ENCODE measurements at places on chromosomes 1 and 21.

DNA sequence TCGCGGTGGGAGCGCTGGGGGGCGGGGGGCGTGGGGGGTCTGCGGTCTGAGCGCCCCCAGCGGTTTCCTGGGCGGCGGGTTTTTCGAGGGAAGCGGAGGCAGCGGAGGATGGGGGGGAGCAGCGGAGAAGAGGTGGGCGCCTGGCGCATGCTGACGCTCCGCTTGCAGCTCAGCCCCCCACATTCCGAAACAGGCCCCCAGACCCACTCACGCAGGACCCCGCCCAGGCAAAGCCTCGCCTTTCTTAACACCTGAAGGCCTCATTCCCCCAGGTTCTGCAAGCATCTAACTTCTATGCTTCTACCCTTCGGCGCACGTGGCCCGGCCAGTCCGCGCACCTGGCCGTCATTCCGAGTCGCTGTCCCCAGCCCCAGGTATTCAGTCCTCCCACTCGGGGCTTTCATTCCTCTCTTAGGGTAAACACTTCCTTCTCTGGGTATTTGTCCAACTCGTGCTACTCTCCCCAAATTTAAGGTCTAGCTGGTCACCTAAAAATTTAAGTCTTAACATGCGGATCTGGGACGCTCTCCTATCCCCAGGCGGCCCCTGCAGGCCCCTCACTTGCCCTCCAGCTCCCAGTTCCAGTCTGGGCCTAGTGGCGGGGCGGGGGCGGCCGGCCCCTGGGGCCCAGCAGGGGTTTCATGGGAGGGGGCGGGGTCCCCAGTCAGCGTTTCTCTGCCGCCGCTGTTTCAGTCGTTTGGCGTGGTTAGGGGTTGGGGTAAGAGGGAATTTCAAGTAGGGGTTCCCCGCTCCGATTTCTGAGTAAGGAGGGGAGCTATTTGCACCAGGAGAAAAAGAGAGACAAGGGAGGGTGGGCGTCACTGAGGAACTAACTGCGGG, 2.8 kb upstream of the ZBTB7B start:
- peak; percentile 39 for DNase-seq

DNA sequence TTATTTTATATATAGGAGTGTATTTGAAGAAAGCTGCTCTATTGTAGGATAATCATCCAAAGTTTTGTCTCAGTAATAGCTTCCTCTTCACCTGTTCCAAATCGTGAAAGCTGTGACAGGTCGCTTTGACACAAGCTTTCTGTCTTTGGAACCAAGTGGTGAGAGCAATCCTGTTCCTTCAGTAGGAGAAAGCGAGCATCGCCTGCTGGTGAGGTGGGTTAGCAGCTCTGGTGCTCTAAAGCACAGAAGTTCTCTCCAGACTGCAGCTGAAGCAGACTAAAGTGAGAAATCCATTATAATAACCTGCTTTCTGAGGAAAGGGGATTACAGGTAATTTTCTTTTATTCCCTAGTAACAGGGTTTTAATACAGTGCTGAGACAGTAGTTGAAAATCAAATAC, 803.8 kb downstream of the ADGRL2 start:
- no peak for DNase-seq

DNA sequence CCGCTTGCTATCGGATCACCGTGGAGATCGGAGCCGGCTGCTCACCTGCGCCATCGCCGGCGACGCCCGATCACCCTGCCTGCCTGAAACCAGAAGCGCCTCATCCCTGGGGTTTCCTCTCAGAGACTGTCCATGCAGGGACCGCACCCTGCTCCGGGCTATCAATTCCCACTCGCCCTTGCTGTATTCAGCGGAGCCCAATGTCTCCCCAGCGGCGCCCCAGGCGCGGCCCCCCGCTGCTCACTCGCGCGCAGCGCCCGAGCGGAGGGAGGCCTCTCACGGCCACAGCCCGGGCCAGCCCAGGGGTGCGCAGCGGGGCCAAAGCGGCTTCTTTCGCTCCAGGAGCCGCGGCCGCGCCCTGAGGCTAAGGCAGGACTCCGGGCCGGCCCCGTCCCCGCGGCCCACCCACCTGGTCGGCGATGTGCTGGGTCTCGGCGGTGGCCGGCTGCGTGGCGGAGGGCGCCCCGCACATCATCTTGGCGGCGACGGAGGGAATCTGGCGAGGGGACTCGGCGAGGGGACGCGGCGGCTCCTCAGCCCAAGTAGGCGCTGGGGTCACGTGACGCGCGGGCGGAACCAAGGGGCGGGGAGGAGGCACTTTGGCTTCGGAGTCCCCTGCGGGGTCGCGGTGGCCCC, at the start of gene CSTB:
CSTB (minus strand) TSS at position 514 of the 636 bp plus-strand sequence; CDS start at position 475, 39 bp downstream.
- DNase-seq, result peak; percentile 88

GRCh38 chr21:36723371-36723881, 24.5 kb downstream of the SIM2 start:
- no peak for DNase-seq

GRCh38 chr1:166975361-166976129, at the start of gene ILDR2:
ILDR2 (minus strand) TSS chr1:166975540; CDS start chr1:166975268, 272 bp downstream.
- peak; percentile 51 for DNase-seq

- no peak for DNase-seq
Measured at GRCh38 chr1:19738076-19738475, 61.6 kb downstream of the TMCO4 start.

GRCh38 chr1:248841702-248842395, 3.8 kb downstream of the ZNF672 start:
- no peak for DNase-seq

DNA sequence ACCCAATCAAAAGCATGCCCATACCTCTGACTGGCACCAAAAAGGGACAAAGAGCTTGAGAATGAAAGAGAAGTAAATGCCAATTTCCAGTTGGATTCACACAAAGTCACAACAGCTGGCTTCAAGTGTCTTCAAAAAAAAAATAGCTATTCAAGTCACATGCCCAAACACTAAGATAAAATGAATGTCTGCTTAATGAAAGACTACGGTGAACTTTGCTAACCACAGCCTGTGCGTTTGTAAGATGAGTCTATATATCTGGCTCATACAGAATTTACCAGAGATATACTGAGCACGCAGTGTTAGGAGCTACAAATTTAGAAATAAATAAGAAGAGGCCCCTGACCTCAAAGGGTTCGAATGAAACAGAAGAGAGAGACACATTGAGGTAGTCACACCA, 73.2 kb downstream of the DAB1 start:
- no peak for DNase-seq

- DNase-seq, result no peak
Measured at GRCh38 chr1:31423418-31423947, 10.5 kb downstream of the SERINC2 start.

- no peak for DNase-seq
Measured at GRCh38 chr1:231390071-231390470, 32.0 kb downstream of the EGLN1 start.

- peak; percentile 65 for DNase-seq
Measured at GRCh38 chr1:18583326-18583941, 47.2 kb upstream of the PAX7 start.

- no peak for DNase-seq
Measured at GRCh38 chr1:115534106-115534505, 107.7 kb upstream of the VANGL1 start.

- no peak for DNase-seq
Measured at GRCh38 chr1:32618673-32619221, 31.6 kb downstream of the ZBTB8OS start.

DNA sequence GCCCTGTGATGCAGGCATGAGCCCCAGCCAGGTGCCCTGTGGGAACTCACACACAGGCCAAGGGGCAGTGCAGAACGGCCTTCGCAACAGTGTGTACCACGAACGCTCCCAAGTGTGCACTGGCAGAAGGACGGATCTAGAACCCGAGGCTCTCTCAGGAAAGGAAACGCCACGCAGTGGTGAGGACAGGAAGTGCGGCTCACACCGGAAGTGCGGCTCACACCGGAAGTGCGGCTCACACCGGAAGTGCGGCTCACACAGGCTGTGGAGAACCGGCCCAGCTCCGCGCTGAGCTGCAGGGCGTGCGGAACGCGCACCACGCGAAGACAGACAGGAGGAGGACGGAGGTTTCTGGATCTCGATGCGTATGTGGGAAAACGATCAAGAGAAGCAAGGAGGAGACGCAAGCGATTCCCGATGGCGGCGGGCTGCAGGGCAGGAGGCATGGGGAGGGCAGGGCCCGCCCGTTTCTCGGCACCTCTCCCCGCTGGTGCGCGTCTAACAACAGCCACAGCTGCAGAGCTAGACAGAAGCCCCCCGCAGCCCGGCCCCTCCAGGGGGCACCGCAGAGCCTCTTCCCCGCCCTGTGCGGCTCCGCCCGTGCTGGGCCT, 35.9 kb upstream of the TMEM52 start:
- no peak for DNase-seq

DNA sequence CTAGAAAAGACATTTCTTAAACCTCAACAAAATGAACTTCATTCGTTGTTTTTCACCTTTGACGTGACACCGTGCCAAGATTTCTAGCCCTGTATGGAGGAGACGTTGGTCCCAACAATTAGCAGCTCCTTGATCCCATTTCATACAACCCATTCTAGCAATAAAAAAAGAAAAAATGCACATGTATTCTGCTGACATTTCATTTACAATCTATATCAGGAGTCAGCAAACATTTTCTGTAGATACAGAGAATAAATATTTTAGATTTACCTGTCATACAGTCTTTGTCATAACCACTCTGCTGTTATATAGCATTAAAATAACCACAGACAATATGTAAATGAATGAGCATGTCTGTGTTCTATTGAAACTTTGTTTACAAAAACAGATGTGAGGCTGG, 7.0 kb upstream of the TAF1A start:
- DNase-seq, result no peak

DNA sequence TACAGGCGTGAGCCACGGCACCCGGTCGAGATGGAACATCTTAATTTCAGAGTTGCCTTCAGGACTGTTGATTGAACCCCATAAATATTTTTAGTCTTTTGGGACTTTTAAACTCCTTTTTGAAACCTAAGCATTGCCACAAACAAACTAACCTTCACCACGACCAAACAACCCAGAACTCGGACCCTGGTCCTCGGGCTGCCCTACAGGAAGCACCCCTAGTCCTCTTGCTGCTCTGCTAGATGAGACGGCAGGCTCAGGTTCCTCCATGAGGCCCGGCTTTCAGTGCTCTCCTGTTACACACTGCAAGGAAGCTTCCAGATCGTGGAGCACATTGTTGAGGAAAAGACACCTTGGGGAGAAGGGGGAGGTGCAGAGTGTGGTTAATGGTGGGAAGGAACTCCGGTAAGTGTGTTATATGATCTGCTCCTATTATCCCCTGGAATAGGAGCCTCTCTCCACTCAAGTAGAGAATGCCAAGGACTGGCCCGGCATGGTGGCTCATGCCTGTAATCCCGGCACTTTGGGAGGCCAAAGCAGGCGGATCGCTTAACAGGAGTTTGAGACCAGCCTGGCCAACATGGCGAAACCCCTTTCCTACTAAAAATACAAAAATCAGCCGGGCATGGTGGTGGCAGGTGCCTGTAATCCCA, 5.7 kb downstream of the EPHX1 start:
- DNase-seq, result no peak

- DNase-seq, result no peak
Measured at GRCh38 chr1:224727351-224728289, 111.5 kb downstream of the CNIH3 start.

GRCh38 chr21:35189077-35189863, 140.2 kb upstream of the RUNX1 start:
- no peak for DNase-seq

GRCh38 chr1:87149241-87150041, 179.2 kb upstream of the LMO4 start:
- DNase-seq, result no peak

DNA sequence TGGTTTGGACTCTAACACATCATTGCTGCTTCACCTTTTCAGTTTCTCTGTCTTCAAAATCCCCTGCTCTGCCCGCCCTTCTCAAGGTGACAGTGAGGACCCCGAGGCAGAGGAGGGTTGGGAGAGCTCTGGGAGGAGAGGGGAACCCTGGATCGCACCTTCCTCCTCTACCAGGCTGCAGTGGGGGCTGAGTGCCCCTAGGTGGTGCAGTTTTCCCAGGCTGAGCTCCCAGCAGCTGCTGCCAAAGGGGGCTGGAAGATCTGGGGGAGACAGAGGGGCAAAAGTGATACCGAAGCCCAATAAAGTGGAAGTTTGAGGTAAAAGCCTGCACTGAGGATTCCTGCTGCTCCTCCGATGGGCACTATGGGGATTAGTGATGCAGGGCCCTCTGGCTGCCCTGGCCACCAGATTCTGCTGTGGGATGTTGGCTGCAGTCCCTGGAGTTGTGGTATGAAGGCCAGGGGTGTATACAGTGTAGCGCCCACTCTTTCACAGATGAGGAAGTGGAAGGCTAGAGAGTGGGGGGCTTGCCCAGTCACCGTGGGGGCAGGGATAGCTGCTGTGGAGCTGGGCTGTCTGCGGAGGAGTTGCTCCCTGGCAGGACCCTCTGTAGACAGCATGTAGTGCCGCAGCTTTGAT, 40.7 kb upstream of the SCMH1 start:
- DNase-seq, result peak; percentile 34

- DNase-seq, result peak; percentile 56
Measured at GRCh38 chr1:161973924-161974845, 49.5 kb downstream of the OLFML2B start.

DNA sequence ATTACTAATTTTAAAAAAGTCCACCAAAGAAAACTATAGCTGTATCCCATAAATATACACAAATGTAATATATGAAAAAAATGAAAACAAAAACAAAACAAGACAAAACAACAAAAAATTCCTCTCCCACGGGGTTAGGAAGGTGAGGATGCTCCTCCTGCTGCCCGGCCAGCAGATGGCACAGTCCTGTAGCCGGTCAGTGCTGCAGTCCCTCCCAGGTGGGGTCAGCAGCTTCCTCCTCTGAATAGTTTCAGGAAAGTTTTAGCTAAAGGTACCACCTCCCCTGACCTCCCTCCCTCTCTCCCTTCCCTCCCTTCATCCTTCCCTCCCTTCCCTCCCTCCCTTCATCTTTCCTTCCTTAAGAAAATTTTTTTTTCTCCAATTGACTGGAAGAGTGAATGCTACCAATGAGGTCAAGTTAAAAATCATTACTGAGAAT, 67.8 kb upstream of the BCL10 start:
- no peak for DNase-seq

DNA sequence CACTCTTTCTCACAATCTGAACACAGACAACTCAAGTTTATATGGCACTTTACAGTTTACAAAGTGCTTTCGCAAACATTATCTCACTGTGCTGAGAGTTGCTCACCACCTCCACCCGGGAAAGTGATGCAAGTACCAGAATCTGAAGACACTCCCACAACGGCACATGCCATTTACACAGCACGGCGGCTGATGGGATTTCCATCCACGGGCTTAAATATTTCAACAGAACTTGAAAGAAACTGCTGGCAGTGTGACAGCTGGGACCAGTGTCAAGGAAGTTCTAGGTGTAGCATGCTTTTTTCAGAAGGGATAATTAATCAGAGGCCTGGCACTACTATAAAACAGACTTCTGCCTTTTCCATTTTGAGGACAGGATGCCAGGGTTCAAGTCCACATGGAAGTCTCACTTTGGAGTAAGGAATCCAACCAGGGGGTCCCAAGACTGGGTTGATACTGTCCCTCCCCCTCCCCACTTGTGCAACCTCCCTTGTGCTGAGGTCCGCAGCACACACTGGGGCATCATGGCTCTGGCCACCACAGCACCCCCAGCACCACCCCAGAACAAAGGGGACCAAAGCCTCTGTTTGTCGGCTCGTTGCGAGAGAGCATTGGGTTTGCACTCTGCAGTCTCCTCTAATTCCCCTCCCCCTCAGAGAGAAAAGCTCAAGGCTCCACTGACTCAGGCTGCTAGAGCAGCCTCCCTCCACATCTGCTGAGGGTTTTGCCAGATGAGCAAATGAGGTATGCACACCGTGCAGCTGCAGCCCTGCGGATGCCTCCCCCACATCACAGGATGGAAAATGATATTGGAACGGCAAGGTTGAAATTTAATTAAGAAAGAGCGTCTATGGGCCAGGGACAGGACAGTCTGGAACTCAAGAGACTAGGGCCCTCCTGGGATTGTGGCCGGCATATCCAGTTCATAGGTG, 154.9 kb downstream of the TGFBR3 start:
- DNase-seq, result no peak

Measured in heart left ventricle (tissue), 16 donors.